ENCODE measurements at places on chromosomes 12 and 14.

GRCh38 chr12:21801522-21802288 lies 27.2 kb upstream of the KCNJ8 start:
- no peak for DNase-seq

DNA sequence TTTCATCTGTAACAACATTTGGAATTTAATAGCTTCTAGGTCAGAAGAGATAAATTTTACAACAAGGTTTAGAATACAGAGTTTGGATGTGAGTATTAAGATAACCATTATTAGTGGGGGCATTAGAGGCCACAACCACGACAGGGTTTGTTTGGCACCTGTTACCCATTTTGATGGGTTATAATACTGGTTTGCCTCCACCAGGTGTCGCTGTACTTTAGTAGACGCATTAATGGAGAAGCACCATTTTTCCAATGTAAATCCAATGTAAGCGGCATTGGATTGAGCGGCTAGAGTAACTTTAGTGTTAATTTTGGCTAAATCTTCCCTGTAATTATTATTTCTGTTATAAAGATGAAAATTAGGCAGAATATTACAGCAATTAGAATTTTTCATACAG lies 136.2 kb downstream of the SLCO1B3 start:
- peak; percentile 35 for DNase-seq

DNA sequence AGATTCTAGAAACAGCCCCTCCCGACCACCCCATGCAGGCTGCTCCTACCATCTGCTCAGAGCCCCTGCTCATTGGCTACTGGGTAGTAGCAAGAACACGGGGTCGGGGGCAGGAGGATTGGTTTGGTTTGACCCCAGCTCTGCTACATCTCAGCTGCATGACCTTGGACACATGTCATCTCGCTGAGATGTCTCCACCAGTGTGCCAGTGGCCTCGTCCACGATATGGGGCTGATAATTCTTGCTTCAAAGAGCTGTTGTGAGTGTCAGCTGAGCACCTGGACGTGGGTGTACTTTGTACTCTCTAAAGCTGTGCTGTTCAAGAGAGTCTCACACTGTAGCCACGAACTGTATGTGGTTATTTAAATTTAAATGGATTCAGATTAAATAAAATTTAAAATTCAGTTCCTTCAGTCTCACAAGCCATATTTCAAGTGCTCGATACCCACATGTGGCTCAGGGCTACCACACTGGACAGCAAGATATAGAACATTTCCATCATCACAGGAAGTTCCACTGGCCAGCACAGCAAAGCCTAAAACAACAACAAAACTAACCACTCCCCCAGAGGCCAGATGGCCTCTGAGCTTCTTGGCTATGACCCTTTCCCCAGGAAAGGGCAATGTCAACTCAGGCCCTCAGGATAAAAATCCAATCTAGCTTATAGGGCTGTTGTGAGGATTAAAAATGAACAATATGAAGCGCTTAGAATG lies 18.6 kb downstream of the LTBP2 start:
- no peak for DNase-seq

DNA sequence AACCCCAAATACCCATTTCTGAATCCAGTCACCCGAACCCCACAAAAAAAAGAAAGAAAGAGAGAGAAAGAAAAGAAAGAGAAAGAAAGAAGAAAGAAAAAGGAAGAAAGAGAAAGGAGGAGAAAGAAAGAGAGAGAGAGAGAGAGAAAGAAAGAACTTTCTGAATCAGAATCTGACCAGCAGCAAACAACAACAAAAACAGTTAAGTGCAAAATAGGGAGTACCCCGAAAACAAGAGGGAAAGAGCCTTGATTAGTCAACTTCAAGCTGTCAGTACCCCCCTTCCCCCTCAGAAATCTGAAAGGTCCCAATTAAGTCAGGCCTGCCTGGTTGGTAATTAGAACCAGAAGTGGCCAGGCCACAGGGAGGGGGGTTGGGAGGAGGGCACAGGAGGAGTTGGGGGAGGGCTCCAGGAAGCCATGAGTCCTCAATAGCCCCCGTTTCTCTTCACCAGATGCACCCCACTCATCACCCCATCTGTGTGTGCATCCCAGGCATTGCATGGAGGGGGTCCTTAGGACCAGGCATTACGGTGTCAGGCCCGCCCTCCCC lies 9.8 kb downstream of the RARG start:
- no peak for DNase-seq

DNA sequence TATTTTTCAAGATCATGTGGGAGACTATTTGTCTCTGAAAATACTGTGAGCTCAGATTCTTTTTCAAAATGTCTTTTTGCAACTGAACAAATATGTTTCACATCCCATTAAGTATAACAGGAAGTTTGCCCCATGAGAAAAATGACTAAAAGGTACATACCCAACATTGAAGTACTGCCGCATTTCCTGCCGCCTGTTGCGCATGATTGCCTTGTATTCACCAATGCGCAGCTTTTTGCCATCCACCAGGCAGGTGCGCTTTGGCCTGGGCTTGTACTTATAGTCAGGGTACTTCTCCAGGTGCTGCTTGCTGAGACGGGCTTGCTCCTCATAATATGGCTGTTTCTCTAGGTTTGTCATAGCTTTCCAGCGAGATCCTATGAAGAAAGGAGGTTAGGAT lies 413.2 kb downstream of the SOX5 start:
- DNase-seq = no peak

DNA sequence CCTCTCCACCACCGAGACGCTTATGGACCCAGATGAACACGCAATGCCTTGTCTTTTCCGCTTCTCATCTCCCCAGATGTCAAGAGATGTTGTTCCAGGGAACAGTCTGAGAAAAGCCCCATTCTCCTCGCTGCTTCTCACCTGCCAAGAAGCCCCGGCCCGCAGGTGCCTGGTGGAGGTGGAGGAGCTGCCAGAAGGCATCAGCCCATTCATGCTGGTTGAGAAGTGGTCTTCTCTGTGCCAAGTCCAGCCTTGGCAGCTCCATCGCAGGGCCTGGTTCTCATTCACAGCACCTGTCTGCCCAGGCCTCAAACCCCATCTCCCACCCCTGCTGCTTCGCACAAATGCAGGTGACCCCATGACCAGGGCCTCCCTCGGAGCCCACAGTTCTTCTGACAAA lies 42.3 kb upstream of the TMEM263 start:
- DNase-seq = no peak

- no peak for DNase-seq
Measured at GRCh38 chr12:79674629-79675028, 16.1 kb downstream of the PAWR start.

GRCh38 chr12:10363914-10364814 lies 25.7 kb downstream of the KLRK1 start:
- DNase-seq = no peak

DNA sequence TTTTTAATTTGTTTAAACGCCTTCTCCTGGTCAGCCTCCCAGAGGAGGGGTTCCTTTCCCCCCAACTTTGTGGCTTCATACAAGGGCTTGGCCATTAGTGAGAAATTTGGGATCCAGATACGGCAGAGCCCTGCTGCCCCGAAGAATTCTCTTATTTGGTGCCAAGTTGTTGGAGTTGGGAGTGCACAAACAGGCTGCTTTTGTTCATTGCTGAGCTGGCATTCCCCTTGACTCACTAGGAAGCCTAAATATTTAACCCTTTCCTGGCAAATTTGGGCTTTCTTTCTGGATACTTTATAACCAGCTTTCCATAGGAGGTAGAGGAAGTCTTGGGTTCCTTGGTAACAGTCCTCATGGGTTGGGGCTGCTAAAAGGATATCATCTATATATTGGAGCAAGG lies 10.3 kb upstream of the ADAM21 start:
- DNase-seq = no peak

- DNase-seq = no peak
Measured at GRCh38 chr12:124668602-124669001, 101.2 kb upstream of the NCOR2 start.

DNA sequence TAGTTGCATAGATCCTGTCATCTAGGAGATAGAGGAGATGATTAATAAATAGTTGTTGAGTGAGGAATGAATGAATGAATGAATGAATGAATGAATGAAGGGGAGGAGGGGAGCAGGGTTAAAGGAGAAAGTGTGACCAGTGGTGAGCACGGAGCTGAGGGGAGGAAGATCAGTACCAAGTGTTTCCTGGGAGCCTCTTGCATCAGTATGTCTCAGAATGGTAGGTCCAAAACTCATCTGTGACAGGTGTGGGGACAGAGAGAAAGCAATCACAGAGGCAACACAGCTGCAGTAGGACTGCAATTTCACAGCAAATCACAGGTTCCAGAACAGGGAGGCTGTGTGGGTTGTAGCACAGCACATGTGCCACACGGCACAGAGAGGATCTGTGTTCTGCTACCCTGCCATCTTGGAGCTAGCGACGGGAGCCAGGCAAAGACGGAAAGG lies 14.5 kb upstream of the TNFRSF1A start:
- no peak for DNase-seq

DNA sequence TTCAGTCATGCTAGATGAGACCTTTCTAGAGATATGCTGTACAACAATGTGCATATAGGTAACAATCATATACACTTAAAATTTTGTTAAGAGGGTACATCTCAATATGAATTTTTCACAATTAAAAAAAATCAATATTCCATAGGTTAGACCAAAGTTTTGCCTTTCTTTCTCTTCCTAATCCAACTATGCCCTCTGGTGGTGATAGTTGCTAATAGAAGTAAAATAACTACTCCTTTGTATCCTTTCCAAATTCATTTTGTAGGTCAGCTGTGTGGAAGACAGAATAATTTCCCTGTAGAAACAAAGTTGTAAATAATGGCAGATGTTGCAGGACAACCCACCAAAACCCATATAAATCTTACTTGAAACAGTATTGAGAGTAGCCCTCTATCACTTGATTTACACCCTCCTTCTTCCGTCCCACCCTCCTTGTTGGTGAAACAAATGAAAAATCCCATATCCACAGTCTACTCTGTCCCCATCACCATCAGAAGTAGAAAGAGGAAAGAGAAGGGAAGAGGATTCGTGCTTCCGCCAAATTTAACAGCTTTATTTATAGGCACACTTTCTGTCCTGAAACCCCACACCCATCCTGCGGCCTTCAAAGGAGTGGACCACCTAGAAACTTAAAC lies 34.2 kb upstream of the KICS2 start:
- DNase-seq = peak; percentile 6

DNA sequence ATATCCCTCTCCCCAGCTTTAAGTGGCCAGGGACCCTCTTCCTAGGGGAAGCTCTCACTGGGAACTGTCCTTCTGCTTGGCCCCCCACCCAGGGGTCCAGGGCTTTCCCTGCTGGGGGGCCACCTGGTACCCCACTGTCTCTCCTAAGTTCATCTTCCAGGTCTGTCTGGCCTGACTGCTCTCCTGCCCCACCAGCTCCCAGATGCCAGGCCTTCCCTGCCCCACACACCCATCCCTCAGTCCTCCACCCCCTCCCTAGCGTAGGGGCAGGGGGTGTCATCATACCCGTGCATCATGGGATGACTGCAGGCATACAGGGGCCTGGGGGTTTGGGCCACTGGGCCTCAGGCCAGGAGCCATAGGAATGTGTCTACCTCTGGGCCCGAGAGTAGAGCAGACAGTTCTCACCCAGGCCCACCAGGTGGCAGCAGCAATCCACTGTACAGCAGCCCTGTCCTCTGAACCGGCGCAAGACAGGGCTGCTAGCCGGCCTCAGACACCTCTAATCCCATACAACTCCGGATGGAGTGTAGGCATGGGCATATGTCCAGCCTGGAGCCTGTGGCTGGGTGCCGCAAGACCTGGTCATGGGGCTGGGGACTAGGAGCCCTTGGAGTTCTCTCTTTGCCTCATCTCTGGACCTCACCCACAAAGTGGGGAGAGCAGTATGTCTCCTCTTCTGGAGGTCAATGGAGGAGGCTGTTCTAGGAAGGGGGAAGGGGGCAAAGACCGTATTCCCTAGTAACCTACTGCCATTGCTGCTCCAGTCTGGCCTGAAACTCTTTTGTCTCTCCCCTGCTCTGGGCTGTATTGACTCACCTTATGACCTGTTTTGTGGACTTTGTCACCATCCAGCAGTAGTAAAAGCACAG lies 10.0 kb upstream of the SMARCD1 start:
- DNase-seq = peak; percentile 92

GRCh38 chr12:129145381-129145780 lies 292.1 kb downstream of the GLT1D1 start:
- DNase-seq = no peak

DNA sequence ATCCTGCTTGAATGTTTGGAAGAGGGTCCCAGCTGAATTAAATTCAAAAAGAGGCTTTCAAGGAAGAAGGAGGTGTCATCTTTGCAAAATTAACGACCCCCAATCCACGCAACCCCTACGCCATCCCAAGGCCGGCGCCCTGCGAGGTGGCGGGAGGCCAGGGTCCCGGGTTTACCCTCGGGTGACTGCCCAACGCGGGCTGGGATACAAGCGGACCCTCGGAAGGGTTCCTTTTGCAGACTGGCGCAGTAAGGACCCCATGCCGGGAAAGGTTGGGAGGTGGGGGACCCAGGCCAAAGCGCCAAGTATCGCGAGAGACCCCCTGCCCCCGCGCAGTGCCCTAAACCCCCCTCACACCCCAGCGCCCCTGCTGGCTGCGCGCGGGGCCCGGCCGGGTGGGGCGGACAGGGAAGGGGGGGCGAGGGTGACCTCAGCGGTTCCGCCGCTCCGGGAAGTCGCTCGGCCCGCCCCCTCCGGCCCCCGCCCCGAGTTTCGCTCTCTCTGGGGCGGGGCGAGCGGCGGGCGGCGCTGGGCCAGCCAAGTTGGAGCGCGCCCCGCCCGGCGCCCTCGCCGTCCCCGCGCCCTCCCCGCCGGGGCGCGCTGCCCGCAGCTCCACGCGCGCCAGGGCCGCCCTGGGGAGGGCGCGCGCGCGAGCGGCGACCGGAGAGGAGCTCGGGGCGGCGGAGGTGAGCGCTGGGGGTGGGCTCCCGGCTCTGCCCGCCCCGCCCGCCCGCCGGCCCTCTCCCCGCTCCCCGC lies 708 bp upstream of the ZBTB42 start:
- no peak for DNase-seq

DNA sequence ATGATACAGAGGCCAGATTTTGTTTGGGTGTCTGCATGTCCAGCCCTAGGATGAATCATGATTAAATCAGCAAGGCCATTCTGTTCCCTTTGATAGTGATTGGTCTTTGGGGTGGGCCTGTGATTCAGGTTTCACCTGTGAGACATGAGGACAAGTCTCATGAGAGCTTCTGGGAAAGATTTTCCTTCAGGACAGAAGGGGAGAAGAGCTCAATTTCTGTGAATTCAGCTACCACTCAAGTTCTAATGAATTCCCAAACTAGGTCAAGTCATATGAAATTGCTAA lies 73.4 kb downstream of the ZNF664 start:
- no peak for DNase-seq

DNA sequence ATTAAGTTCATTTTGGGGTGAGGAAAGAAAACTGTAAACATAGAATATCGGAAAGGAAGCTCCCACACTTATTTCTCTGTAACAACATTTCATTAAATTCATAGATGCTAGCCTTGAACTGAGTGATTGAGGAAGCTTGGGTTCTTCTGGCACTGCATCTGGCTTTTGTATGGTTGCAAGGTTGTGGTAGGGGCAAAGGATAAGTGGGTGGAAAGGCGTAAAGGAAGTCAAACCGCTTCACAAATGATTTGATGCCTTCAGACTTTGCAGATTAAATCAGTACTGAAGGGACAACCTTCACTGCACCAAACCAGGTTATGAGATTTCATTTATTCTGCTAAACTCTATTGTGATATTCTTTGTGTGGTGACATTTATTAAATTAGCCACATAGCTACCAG lies 28.1 kb upstream of the PAX9 start:
- DNase-seq = no peak

- DNase-seq = no peak
Measured at GRCh38 chr12:11758087-11758486, 108.6 kb downstream of the ETV6 start.

- DNase-seq = no peak
Measured at GRCh38 chr12:89328151-89329030, 23.9 kb downstream of the DUSP6 start.

Measured in neural crest cell (in vitro differentiated cells).